ENCODE measurements at places on chromosomes 11 and 22.

DNA sequence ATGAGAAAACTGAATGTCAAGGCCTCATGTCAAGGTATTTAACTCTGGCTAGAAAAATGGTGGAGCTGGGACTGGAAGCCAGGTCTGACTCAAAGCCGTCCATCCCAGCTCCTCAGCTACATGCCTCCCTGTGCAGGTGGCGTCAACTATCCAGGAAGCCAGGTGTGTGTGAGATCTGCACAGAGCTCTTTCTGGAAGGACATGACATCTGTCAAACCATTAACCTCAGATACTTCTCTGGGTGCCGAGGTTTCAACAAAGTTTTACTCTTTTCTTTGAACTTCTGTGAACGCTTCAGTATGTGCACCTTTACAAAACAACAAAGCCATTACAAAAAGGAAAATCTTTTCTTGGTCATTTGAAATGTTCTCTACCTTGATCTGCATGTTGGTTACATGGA is 7.0 kb upstream of the CASTOR1 start:
- no peak for DNase-seq

- no peak for DNase-seq
These were observed 13.7 kb downstream of the CSTF3 start for GRCh38 chr11:33147559-33147958.

DNA sequence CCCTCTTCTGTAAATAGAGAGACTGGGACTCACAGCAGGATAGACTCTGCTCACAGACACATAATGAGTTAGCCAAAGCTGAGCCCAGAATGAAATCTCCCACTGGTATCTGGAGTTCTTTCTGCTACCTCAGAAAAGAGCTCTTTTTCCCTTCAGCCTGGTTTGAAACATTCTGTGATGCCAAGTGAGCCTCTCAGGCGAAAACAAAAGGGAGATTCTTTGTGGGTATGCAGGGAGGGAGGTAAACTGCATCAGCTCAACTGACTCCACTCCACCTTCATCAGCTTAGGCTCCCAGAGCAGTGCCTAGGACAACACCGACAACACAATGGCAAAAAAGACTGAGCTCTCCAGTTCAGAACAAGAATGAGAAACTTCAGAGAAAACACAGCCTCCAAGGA is 55.1 kb upstream of the SCUBE2 start:
- no peak for DNase-seq

DNA sequence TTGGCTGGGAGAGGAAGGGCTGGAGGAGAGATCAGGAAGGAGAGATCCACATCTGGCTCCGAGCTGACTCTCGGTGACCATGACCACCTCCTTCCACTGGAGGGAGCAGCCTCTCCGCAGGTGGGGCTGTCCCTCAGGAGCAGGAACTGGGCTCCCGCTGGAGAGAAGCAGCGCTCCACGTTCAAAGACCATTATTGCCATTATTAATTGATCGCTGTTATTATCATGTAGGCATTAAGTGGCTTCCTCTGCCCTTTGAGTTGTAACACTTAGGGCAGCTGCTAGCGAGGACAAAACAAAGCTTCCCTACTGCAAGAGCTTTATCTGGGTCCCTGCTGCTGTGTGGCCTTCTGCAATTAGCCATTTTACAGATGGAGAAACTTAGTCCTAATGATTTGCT is 251.9 kb downstream of the ST3GAL4 start:
- no peak for DNase-seq

DNA sequence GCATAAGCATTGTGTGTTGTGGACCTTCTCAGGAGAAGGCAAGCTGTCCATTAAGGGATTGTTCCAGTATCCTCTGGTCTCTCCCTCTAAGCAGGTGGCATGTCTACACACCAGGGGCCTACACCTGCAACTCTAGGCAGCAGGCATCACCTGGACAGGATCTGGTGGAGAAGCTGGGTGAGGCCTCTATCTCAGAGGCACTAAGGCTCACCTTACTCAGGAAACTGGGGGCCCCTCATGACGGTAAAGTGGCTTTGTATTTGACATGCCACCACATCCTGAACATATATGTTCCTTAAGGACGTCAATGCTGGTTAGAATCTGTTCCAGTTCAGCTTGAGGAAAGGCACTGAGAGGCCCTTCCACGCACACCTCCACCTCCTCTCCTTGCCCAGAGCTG is 891.3 kb downstream of the OPCML start:
- no peak for DNase-seq

GRCh38 chr11:114317787-114318137 is 21.6 kb downstream of the NNMT start:
- no peak for DNase-seq

DNA sequence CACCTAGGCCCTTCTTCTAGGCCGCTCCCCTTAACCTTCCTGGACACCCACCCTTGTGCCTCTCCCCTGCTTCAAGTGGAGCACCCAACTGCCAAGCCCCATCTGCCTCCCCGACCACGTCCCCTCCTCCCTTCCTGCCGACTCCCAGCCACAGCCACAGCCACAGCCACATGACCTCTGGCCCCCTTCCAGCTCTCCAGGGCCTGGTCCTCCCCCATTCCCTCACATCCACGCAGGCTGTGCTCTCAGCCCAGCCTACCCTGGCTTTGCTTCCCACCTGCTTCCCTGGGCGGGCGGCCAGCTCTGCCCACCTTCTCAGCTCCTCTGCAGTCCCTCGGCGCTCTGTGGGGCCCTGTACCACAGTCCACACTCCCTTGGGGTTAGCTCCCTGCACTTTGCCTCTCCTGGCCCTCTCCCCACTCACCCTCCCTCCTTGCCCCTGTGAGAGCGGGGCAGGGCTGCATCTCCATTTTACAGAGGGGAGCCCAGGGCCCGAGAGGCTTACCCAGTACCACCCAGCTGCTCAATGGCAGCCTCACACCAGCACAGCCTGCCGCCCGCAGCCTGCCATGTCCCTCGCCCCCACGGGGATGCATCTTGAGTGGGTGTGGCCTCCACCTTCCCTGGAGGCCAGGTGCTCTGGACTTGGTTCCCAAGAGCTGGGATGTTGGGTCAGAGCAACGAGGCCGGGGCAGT is 20.3 kb downstream of the PARVG start:
- no peak for DNase-seq

- DNase-seq: no peak
These were observed 223.7 kb upstream of the KIRREL3 start for GRCh38 chr11:127224276-127224675.

GRCh38 chr11:76863196-76863777 is 2.6 kb downstream of the ACER3 start:
- DNase-seq: no peak

- DNase-seq: no peak
These were observed 396.4 kb upstream of the CCDC90B start for GRCh38 chr11:83682611-83682973.

GRCh38 chr11:73376803-73377629 is 817 bp downstream of the RELT start:
- peak; percentile 66 for DNase-seq

GRCh38 chr11:2867722-2868505 is 17.7 kb downstream of the CDKN1C start:
- no peak for DNase-seq

GRCh38 chr22:27251563-27251962 is 550.0 kb downstream of the MN1 start:
- DNase-seq: no peak

- DNase-seq: no peak
These were observed 521.0 kb downstream of the ETS1 start for GRCh38 chr11:128066399-128066798.

DNA sequence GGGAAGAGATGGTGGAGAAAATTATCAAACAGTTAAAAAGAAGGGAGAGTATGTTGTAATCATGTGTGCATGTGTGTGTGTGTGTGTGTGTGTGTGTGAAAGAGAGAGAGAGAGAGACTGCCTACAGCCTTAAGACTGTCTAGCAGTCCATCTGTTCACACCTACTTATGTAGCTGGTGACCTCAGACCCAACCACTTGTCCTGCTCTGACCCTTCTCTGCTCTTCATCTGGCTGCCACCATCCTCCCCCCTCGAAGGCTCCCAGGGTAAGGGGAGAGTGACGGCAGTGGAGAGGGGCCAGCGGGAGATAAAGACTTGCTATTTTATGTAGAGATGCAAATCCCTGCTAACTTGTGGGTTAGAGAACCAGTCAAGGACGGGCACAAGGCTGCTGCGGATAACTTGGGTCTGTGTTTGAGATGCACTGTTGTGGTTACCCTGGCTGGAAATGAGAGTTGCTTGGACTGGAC is 24.9 kb upstream of the GRAMD1B start:
- DNase-seq: no peak

DNA sequence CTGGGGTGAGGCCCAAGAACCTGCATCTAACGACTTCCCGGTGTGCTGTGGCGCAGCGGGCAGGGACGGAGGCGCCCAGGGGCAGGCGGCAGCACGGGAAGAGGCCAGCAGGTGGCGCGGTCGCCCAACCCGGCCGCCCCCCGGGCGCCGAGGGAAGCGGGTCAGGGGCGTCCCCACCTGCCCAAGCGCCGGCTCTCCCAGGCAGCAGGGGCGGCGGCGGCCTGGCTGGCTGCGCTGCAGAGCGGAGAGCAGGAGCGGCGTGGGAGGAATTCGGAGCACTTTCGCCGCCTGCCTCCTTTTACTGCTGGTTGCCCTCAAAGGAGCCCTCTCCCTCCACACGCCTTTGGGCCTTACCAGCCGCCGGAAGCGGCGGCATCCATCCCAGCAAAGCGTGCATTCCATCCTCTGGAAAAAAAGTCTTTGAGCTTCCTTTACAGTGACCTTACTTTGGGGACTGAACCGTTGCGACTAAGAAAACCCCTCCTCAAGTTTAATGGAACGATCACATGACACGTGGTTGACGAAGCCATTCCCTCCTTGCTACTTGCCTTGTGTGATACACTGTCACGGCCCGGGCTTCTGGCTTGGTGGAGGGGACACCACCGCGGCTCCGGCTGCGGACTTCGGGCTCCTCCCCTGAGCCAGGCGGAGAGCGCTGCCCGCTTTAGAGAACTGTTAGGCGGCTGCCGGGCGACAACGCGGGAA is 106.8 kb upstream of the CLMP start:
- DNase-seq: no peak

- peak; percentile 27 for DNase-seq
These were observed 30.5 kb downstream of the RRM1 start for GRCh38 chr11:4125141-4125540.

DNA sequence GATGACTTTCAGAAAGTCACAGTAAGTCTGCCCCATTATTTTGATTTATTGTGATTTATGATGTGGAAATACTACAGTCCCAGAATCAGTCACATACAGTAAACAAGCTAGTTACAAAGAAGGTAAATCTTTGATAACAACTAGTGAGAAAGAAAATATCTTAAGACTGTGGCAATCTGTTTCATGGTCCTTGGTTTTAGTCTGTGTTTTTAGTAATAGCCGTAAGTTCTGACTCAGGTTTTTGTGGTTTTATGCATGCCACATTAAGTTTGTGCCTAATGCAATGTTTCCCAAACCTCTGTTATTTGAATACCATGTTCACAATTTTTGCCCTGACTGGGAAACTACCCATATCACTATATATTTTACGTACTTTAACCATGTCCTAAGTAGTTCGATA is 6.7 kb downstream of the CEP295 start:
- no peak for DNase-seq

GRCh38 chr11:11717064-11717725 is 95.4 kb upstream of the GALNT18 start:
- DNase-seq: peak; percentile 84

DNA sequence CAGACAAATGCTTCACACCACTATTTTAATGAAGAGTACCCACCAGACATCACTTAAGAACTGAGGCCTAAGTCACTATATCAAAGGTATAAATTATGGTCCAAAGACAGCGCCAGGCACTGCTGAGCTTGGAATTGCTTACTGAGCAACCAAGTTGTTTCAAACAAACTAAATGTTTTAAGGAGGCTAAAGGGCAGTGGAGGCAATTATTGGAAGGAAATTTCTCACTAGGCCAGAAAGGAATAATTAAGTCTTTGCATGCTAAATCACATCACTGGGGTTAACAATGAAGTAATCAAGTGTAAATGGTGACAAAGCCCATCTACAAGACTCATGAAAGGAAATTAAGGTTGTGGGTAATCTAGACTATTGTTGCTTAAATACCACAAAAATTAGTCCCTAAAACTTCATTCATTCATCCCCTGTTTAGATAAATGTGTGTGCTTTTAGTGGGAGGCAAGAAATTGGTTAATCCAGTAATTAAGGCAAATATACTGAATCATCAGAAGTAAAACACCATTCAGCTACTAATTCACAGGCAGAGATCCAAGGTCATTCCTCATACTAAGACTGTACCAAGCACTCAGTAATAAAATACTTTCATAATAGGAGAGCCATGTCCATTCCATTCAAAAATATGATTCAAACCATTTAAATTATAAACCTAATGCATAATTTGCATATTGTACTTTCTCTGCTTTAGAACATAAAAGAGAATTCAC is 21.2 kb downstream of the LGR4 start:
- no peak for DNase-seq

DNA sequence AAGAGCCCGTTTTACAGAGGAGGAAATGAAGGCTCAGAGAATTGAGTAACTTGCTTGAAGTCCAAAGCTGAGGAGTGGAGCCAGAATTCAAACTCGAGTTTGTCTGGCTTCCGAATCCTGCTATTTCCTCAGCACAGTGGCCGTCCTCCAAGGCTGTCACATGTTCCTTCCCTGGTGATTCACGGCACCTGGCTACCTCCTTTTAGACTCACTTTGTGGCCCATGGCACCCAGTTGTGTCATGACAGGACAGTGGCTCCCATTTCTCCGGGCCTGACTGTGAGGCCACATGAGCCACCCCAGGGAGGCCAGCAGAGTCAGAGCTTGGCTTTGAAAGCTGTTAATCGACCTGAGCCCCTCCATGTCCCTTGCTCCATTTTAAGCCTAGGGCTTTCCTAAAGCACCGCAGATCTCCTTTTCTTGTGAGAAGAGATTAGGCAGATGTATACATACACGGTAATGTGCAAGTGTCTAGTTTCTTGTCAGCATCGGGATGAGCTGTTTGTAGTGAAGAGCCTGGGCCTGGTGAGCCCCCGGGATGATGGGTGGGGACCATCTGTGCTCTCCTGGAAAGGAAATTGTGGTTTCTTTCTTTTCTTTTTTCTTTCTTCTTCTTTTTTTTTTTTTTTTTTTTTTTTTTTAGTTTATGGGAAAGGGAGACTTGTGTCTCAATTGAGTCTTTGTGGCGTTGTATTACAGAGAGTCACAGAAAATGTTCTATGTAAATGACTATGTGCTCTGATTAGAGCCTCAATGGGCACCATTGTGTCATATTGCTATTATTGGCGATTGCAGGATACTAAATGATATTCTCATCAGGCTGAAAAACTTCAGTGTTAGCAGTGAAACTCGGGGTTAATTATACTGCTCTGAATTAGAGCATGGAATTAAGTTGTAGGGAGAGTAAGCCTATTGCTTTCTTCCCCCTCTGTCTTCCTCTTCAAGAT is 54.8 kb downstream of the PTPRJ start:
- no peak for DNase-seq

DNA sequence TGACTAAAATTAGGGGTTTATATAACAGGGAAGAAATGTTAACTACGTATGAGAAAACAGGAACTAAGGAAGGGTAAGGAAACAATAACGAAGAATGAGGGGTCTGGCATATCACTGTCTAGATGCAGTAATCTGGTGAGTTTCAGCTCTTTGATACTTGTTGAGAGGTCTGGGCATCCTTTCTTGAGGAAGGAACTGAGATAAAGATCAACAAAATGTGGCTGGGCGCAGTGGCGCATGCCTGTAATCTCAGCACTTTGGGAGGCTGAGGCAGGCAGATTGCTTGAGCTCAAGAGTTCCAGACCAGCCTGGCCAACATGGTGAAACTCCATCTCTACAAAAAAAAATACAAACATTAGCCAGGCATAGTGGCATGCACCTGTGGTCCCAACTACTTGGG is 2.7 kb downstream of the DCDC1 start:
- DNase-seq: no peak
